ENCODE measurements at places on chromosomes 4 and X.

- no peak for DNase-seq
Measured at GRCh38 chr4:7658341-7659204, 223.8 kb upstream of the PSAPL1 start.

DNA sequence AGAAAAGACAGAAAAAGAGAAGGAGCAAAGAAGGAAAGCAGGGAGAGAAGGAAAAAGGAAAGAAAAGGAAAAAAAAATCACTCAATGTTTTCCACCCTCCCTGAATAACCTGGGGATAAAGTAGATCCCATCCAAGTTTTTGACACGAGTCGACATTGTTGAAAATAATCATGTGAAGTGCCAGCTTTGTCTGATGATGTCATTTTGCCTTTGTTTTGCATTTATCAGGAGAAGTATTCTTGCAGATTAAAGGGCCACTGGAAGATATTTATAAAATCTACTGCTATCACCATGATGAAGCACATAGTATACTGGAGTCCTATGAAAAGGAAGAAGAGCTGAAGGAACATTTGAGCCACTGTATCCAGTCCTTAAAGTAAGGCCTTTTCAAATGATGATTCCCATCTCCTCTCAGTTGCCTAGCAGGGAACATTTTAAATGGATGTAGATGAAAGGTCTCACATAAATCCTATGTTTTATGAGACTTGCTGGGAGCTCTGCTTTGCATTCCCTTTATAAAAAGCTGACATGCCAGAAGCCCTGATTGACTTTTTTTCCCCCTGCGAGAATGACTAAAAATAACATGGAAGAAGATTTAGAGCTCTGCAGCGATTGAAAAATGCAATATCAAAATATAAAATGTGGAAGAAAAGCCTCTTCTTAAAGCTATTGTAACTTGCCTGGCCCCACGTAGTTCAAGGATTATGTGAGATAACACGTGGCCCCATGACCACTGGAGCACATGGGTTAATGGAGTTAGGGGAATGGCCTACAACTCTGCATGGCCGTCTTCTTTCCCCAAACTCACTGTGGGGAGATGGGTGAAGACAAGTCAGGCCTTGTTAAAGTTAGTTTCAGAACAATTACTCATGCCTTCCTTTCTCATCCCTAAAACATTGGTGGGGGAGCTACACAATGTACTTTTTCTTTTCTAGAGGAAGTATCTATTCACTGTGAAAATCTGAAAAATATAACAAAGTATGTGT is 77.5 kb downstream of the INTS12 start:
- DNase-seq = no peak

DNA sequence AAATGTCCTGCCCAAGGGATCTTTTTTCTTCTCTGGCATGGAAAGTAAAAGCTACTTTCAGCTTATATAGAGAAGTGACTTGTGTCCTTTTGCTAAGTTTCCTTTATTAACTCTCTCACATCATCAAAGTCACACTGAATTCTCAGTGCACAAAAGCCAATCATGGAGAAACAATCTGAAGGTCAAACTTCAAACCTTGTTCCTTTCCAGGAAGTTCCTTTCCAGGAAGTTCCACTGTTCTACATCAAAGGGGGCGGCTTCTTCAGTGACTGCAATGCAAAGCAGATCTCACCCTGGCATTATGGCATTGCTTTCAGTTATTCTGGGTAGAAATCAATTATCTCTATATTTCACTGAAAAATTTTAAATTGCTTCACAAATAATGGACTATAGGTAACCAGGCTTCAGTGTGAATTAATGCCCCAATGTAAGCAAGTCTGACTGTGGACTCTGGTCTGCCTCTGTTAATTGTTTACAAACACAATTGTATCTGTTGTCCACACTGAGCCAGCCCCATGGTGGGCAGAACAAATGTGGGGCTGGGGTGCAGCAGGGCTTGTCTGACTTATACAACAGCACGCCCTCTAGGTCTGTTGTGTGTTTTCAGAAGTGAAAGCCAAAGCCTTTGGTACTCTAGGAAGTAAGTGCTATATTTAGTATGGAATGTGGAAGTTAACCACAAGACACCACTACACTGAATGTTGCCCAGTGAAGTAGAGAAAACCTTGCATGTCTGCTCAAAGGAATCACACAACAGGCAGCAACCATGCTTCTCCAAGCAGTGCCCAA is 98.8 kb downstream of the CDS1 start:
- no peak for DNase-seq

GRCh38 chrX:71393919-71394318 is 27.8 kb downstream of the TAF1 start:
- DNase-seq = no peak

GRCh38 chr4:73034896-73035295 is 34.6 kb downstream of the COX18 start:
- DNase-seq = no peak

DNA sequence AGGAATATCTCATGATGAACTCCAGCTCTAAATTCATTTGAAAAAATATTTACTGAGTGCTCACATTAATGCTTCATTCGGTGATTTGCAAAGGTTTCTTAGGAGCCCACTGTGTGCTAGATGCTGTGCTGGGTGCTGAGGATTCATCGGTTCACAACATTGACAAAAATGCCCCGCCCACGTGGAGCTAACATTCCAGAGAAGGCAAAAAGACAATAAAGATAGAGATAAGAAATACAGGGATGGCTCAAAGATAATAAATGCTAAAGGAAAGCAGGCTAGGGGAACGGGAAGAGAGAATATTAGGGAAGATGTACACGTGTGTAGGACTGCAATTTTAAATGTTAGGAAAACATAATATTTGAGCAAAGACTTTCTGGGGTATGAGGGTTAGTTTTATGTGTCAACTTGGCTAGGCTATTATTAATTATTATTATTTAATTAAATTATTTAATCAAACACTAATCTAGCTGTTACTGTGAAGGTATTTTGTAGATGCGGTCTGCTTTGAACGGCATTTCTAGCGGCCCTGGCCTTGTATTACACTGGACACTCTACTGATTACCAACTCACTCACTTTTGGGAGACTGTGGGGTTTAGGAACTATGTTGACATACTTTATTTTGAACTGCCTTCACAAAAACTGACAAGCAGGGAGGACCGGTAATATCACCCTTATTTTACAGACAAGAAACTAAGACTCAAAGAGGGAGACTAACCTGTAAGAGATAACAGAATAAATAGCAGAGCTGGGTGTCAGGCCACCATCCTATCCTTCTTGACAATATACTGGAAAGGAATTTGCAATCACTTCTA is 61.9 kb upstream of the IRF2 start:
- no peak for DNase-seq

DNA sequence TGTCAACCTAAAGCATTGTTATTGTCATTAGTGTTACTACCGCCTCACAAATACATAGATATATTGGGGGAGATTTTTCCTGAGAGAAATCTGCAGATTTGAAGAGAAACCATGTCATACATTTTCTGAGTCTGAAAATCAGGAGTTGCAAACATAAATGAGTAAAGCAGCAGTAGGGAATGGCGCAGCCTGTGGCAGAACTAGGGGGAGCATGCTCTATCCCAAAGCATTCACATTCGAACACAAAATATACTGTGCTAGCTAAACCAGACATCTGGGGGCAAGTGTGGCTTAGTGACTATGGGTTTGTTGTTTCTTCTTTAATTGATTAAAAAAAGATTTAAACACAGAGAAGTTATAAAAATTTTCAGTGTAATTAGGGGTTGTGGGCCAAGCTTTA is 83.2 kb downstream of the CPE start:
- no peak for DNase-seq

GRCh38 chrX:40098264-40099054 is 701 bp upstream of the BCOR start:
- no peak for DNase-seq

DNA sequence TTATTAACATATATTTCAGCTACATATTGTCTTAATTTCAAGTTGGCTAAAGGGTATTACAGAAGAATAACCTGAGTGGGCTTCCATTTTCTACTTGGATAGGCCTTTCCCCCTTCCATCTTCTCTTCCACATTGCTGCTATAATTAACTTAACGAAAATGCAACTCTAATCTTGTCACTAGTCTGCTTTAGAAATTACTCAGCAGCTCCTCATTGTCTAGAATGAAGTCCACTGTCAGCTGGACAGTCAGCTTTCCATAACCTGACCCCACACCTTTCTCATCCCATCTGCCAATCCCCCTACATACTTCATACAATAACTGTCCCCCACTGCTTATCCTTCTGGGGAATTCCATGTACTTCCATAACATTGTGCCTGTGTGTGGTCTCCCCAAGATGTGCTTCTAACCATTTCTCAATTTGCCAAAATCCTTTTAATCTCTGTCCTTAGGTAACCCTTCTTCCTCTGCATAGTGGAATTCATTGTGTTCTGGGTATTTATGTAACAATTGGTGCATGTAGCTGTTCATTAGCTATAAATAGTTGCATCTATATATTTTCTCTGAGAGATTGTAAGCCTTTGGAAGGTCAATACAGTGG is 4.8 kb downstream of the MND1 start:
- DNase-seq = no peak

- DNase-seq = no peak
Measured at GRCh38 chr4:108170631-108171338, 2.1 kb upstream of the LEF1 start.

DNA sequence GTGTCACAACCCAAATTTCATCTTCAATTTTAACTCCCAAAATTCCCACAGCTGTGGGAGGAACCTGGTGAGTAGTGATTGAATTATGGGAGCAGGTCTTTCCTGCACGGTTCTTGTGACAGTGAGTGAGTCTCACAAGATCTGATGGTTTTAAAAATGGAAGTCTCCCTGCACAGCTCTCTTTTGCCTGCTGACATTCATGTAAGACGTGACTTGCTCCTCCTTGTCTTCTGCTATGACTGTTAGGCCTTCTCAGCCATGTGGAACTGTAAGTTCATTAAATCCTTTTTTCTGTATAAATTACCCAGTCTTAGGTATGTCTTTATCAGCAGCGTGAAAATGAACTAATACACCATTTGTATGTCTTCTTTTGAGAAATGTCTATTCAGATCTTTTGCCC is 13.0 kb upstream of the BLTP1 start:
- no peak for DNase-seq

DNA sequence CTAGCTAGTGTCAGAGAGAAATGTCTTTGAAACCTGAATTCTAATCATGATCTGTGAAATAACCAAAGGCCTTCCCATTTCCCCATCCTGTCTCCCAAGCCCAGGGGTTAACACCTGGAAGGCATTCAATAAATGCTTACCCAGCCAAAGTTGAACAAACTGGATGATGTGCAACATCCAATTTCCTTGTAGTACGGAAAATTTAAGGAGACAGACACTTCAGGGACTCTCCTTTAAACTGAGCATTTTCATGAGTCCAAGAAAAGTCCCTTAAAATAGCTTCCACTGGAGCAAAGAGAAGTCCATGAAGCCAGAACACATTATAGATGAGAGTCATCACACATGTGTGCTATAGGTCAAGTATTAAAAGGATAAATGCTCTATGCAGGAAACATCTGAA is 271.2 kb downstream of the RAB28 start:
- no peak for DNase-seq

GRCh38 chr4:48944252-48944651 is 37.7 kb upstream of the OCIAD2 start:
- no peak for DNase-seq

DNA sequence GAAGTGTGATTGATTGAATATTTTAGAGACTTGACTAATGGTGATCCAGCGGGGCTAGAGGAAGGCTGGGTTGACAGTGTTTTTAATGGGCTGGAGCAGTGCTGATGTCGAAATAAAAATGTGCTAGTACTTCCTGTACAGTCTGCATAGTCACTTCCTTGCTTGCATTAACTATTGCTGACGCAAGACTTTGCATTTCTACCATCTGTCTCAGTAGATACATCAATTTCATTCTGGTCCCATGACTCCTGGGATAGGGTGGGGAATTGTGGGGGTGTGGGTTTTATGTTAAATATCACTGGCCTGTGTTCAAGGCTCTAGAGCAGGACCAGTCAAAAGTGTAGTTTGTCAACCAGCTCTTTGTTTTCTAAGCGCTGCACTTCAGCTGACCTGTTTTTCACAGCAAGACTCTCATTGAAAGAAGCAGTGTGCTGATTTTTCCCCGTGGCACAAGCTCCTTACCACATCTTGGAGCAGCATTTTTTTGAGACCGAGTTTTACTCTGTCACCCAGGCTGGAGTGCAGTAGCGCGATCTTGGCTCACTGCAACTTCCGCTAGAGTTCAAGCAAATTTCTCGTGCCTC is 35.2 kb upstream of the PHEX start:
- DNase-seq = no peak

GRCh38 chr4:86957215-86957614 is 22.4 kb downstream of the AFF1 start:
- DNase-seq = no peak

- DNase-seq = no peak
Measured at GRCh38 chr4:187666034-187666433, 329.5 kb upstream of the ZFP42 start.

DNA sequence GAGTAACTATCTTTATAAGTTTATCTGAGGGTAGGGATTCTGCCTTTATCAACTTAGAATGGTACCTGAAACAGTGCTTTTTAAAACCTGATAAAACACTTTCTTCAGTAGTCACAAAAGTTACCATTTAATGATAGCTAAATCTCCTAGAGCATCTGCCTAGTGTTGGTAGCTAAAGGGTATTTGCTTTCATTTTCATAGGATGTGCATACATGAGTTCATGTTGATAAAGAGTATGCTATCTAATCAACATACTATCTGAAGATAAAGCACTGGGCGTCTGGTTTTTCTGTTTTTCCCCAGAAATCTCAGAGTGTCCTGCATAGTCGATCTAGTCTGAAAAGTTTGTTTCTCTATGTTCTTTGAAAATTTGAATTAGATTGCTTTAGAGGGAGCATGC is 75.1 kb downstream of the ADGRL3 start:
- no peak for DNase-seq

GRCh38 chr4:85829276-85830051 is 354.5 kb downstream of the ARHGAP24 start:
- DNase-seq = no peak

DNA sequence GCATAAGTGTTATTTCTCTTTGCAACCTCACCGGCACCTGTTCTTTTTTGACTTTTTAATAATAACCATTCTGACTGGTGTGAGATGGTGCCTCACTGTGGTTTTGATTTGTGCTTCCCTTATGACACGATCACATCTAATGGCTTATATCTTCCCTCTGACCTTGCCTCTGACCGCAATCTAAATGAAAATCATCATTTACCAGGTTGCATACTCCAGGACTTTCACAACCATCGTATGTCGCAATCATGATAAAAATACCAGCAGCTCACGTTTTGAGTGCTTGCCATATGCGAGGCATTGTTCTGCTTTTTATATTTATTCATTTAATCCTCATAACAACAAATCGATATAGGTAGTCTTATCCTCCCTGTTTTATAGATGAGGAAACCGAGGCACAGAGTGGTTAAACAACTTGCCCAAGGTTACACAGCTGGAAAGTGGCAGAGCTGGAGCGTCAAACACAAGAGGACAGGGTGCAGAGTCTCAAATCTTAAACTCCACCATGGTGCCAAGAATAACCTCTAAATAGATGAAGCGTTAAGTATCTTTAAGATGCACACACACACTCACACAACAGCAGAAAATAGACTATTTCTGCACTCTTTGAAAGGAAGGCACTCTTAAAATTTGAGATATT is 102.2 kb downstream of the SEL1L3 start:
- no peak for DNase-seq

Data from NCI-H1105 (cell line).